ENCODE measurements at places on chromosomes 2 and 18. TPM values are rescaled to one million over a fixed set of nuclear protein-coding genes. Genes with fewer than 3 reads are reported as not detected.

Gene SCTR
- not detected for total RNA-seq

Gene ABCG8
- 0.31 TPM for total RNA-seq

Gene SCN7A
- 0.42 TPM for total RNA-seq

Gene KYNU
- total RNA-seq = 0.50 TPM

Gene PLEK
- total RNA-seq = not detected

DNA sequence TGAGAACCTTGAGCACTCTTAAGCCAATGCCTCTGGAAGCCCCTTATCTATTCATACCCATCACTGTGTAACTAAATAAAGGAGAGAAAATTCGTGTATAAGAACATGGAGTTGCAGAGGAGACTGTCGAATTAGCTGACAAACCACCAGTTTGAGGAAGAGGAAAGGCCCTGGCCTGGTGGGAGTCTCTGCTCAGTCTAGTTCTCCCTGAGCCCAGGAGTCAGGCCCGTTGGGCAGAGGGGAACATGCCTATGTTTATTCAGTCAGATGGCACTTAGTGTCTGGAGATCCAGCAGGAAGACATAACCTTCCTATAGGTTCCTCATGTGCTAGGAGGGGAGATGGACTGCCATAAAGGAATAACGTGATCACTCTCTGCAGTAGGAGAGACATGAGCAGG, 60.3 kb downstream of the MGAT5 start:
- no peak overlapping the region for H3K4me3 ChIP-seq
- H3K36me3 ChIP-seq = no peaks in the 10 kb centered on the region
- peaks cover 4% of the 10 kb centered on the region for H3K4me1 ChIP-seq
- no peak for DNase-seq
- no peaks in the 10 kb centered on the region for H3K27me3 ChIP-seq

GRCh38 chr2:211347328-211347727, 790.9 kb downstream of the CPS1 start:
- no peak overlapping the region for H3K4me3 ChIP-seq
- H3K36me3 ChIP-seq = no peaks in the 10 kb centered on the region
- peak; percentile 21 for DNase-seq
- H3K27me3 ChIP-seq = no peaks in the 10 kb centered on the region
- H3K27ac ChIP-seq = no peak overlapping the region

- DNase-seq = peak; percentile 62
- H3K4me1 ChIP-seq = peaks cover 15% of the 10 kb centered on the region
- no peak overlapping the region for H3K4me3 ChIP-seq
- no peaks in the 10 kb centered on the region for H3K36me3 ChIP-seq
These were observed 259.4 kb downstream of the GPD2 start for GRCh38 chr2:156695595-156695994.

DNA sequence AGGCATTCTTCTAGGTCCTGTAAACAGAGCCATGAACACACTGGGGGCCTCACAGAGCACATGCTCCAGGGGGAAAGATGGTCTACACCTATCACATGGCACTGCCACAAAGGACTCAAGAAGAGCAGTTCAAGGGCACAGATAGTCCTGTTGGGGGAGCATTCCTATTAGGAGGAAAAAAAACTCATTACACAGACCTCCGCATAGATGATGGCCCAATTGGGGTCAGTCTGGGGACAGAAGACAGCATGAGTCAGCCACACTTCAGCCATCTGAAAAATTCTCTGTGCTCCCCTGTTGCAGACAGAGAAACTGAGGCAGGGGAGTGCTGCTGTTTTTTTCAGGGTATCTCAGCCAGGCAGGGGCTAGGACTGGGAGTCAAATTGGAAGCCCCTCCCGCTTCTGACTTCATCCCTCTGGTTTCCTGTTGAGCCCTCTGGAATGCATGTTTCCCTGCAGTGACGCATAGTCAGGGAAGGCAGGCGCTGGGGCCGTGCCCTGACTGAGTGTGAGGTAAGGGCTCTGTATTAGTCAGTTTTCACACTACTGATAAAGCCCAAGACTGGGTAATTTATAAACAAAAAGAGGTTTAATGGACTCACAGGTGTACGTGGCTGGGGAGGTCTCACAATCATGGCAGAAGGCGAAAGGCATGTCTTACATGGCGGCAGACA, 67.9 kb downstream of the RHOB start:
- DNase-seq = peak; percentile 22
- no peak overlapping the region for H3K4me3 ChIP-seq
- H3K27me3 ChIP-seq = no peaks in the 10 kb centered on the region

DNA sequence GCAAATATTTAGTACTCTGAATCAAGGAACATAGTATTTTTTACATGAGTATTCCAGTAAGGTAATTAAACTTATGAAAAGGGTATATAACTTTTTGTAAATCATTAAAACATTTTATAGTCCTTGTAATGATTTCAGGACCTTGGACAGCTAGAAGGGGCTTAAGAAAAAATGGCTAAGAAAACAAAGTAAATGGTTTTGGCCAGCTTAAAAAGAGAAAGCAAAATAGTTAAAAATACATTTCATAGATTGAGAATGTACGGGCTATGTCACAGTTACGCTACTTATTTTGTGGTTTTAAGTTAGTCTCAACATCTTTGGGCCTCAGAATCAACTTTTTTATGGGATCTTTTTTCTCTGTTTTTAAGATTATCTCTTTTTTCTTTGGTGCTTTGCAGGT, 26.7 kb downstream of the POLI start:
- no peaks in the 10 kb centered on the region for H3K4me1 ChIP-seq
- DNase-seq = peak; percentile 45
- H3K27me3 ChIP-seq = no peaks in the 10 kb centered on the region
- H3K4me3 ChIP-seq = no peak overlapping the region
- H3K27ac ChIP-seq = no peak overlapping the region

DNA sequence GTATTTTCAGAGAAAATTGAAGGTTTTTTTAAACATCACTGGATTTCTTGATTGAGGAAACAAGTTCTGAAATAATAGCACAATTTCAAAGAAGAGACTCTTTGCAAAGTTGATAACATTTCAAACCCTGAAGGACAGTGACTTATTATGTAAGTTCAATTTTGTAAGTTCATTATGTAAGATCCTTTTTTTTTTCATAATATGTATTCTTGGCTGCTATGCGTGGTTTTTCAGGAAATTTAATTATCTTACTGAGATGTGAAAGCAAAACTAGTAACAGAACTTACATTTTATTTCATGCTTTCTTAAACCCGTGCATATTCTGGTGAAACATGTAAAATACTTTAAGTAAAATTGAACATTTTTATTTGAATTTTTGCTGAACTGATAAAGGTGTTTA, 65.4 kb downstream of the RIF1 start:
- no peaks in the 10 kb centered on the region for H3K4me1 ChIP-seq
- H3K27me3 ChIP-seq = no peaks in the 10 kb centered on the region
- H3K27ac ChIP-seq = no peak overlapping the region
- H3K36me3 ChIP-seq = peaks cover 37% of the 10 kb centered on the region
- no peak for DNase-seq
- H3K4me3 ChIP-seq = no peak overlapping the region

Data from GM23338 (cell line).